ENCODE measurements at places on chromosomes 16 and 17.
A peak's percentile ranks its signal among the peaks of the same experiment; 100 is the strongest.

GRCh38 chr16:86893506-86893905, 315.2 kb downstream of the FOXL1 start:
- peak; percentile 71 for DNase-seq

- DNase-seq = no peak
These were observed 549.6 kb upstream of the KIF2B start for GRCh38 chr17:53273126-53273525.

DNA sequence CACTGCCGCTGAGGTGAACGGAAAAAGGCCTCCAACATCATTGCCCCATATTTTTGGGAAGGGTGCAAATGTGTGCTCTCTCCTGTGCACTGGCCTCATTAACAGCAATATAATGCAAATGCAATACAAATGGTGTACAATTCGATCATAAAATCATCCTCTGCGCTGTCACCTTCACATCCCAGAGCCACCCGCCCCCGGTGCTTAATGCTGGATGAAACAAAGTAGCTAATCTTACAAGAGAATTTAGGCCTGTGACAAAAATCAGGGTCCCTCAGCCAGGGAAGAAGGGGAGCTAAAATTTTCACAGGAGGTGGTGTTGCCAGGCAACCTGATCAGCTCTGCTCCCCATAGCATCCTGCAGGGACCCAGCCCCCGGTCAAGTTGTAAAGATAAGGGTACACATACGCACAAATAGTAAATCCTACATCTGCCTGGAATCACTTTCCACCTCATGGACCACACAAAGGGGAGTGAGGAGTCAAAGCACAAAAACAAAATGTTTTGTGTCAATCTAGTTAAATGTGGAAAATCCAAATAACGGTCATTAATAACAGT, 3.0 kb downstream of the TBC1D16 start:
- DNase-seq = no peak

GRCh38 chr16:28491230-28491969, 474 bp downstream of the CLN3 start:
- peak; percentile 39 for DNase-seq

DNA sequence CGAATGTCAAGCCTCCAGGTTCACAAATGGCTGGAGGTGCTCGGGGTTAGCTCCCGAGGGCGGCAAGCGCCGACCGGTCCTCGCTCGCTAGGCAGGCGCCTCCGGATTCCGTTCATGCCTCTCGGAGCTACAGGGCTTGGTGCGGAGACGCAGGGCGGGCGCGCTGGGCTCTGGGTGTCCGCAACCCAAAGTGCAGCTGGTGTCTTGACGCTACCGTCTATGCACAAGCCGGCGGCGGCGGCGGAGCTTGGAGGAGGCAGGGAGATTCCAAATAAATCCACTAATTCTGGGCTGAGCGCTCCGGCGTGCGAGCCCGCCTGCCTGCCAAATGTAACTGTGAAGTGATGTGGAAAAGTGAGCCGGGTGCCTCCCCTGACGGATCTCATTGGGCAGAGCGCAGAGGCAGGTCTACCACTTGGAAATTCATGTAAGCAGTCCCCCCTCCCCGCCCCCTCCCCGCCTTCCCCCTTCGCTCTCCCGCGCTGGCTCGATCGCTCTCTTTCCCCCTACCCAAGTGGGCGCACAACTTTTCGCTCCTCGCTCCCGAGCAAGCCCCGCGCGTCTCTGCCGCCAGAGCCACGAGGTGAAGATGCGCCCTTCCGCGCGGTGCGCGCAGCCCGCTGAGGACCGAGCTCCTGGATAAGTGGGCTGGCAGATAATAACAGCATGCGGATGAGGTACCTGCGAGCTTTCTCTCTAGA, at the start of gene CDH8:
Gene CDH8 (minus strand): TSS at position 338 of the 701 bp plus-strand sequence. CDS start 15,035 bp downstream, outside the sequence.
- no peak for DNase-seq

DNA sequence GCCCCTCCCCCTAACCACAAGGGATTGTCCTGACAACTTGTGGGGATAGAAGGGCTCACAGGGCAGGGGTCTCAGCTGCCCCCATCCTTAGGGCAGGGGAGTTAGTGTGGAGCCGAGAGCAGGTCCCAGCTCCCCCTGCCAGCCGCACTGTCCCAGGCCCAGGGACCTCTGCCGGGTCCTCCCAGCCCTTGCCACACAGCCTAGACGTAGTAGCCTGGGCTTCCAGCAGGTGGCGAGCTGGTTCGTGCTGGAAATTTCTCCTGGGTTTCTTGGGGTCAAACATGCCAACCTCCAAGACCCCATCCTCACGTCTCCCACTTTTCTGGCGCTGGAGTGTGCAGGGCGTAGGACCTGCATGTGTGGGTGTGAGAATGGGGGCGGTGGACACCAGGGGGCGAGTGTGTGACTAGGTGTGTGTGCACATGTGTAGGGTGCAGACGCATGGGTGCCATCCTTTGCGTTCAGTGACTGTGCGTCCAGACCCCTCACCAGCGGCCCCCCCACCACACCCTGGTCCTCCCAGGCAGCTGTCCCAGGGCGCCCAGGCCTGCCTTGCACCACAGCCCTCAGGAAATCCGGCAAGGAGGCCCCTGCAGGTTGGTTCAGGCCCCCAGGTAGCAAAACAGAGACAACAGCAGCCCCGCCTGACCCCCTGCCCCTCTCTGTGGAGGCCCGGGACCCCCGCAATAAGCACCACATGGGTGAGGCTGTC, 29.5 kb downstream of the SBK1 start:
- peak; percentile 27 for DNase-seq

- DNase-seq = no peak
These were observed 6.8 kb upstream of the KRTAP17-1 start for GRCh38 chr17:41322094-41322902.

GRCh38 chr16:56530872-56531271, 11.0 kb upstream of the BBS2 start:
- no peak for DNase-seq

GRCh38 chr17:82901856-82902255, 62.0 kb upstream of the ZNF750 start:
- DNase-seq = no peak

DNA sequence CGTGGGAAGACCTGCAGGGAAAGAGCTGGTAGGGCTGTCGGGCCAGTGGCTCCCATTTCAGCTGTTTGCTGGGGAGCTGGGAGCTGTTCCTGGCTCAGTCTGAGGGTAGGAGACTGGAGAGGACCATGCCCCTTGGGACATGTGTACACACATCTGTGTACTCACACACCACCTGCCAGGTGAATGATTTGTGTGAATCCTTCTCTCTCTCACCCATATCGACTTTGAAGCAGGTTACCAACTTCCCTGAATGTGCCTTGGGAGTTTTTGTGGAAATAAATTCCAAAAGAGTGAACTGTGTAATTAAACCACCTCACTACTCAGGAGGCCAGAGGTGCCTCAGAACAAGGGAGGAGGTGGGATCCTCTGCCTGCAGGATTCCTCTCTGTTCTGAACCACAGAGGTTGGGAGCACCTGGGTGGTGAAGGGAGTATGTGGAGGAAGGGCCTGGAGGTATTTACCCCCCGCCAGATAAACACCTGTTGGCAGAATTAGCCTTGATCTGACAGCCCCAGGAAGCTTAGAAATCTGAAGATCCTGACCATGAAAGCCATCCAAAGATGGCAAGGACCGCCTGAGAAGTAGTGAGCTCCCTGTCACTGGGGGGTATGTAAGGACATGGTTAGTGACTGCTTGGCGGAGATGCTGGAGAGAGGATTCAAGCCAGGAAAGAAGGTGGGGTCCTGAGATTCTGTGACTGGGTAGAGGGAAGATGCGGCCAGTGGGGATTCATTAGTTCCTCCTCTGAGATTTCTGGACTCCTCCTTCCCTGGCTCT, 3.3 kb downstream of the ABCC3 start:
- no peak for DNase-seq

GRCh38 chr17:42784811-42785592, 4.6 kb downstream of the WNK4 start:
- DNase-seq = no peak

GRCh38 chr16:27326738-27327585, 13.2 kb downstream of the IL4R start:
- DNase-seq = peak; percentile 52

DNA sequence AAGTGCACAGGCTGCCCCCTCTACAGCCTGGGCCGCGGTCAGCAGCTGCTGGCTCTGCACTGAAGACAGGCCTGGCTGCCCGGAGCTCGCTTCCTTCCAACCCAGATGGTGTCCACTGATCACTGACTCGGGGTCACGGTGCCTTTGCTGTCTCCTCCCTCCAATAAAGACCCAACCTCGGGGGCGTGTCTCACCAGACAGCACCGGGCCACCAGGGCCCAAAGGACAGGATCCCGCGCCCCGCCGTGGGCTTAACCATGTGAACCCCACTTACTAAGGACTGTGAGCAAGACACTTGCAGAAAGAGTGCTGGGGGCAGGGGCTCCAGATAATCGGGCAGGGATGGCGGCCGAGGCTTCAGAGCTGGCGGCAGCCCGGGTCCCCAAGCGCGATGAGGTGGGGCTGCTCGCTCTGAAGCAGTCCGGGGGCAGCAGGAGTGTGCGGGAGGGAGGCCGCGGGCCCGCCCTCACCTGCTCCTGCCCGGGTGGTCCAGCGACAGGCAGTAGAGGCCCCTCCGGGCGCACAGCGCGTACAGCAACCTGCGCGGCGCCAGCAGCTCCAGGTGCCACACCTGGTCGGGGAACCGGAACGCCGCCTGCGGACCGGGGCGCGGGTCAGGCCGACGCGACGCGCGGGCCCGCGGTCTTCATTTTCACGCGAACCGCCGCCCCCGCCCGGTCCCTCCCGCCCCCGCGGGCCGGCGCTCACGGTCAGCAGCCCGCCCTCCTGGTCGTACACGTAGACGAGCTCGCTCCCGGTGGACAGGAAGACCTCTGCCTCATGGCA, 502 bp downstream of the FAAP100 start:
- DNase-seq = peak; percentile 67

DNA sequence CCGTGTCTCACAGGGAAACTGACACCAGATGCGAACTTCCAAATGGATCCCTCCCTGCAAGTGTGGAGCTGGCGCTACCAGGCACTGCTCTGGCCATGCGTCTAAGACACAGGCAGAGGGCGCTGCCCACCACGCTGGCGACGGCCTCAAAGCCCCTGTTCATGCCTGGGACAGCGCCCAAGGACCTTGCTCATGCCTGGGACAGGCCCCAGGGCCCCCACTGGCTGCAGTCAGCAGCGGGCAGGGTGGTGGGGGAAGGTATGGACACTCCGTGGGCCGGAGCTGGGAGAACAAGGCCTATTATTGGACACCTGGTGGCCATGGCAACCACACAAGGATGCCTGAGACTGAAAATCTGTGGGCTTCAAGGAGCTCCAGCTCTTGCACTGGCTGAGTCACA, 8.8 kb downstream of the ZG16B start:
- peak; percentile 24 for DNase-seq

DNA sequence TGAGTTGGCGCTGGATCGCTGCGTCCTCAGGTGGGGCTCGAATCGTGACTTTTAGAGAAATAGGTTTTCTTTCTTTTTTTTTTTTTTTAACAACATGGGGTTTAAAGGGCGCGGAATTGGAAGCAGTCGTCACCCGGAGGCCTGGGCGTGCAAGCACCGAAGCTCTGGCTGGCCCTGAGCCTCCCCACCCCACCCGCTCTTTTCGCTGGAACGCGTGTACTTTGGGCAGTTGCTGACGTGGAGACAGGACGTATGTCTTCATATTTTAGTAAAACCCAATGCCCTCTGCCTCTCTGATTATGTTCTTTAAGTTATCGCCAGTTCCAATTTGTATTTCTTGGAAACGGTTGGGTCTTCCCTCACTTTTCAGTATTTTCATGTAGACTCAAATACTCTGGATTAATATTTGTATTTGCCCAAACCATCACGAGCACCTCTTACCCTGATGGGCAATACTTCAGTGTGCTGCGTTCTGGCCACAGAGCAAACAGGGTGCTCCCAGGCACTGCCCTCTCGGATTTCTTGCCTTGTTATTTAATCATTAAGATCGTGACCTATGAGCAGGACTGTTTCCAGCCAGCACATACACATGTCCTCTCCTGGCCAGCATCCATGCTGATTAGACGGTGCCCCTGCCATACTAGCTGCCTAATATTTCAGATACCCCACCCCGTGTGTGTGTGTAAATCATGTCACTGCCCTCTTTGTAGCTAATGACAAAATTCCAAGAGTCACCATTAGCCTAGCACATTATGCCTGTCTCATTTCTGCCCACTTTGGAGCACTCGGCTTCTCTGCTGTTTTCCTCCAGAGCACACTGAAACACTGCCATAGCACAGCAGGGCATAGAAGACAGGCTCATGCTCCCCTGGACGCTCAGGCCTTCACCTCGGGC, 805 bp upstream of the C16orf95 start:
- DNase-seq = peak; percentile 45

GRCh38 chr17:142102-142661, 4.8 kb downstream of the SCGB1C2 start:
- peak; percentile 14 for DNase-seq

DNA sequence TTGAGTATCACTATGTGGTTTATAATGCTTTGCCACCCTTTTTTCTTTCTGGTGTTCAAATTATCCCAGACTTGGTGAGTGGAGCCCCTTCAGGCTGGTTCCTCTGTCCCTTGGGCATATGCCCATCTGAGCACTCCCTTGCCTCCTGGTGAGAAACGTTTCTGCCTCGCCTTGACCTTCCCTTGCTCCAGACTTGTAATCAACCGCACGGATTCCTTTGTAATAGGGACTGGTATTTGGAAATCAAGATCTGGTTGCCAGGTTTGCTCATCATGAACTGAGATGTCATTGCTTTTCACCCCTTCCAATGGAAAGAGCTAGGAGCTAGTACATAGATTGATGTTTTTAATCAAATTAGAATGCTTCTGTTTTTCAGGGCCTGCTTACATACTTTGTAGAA, 43.7 kb downstream of the SEC14L1 start:
- DNase-seq = no peak

GRCh38 chr17:57404073-57404472, 147.8 kb downstream of the MSI2 start:
- no peak for DNase-seq

- peak; percentile 29 for DNase-seq
These were observed 19.8 kb upstream of the MAP3K14 start for GRCh38 chr17:45336390-45337182.

- no peak for DNase-seq
These were observed 271.5 kb downstream of the SOX9 start for GRCh38 chr17:72392056-72393010.

DNA sequence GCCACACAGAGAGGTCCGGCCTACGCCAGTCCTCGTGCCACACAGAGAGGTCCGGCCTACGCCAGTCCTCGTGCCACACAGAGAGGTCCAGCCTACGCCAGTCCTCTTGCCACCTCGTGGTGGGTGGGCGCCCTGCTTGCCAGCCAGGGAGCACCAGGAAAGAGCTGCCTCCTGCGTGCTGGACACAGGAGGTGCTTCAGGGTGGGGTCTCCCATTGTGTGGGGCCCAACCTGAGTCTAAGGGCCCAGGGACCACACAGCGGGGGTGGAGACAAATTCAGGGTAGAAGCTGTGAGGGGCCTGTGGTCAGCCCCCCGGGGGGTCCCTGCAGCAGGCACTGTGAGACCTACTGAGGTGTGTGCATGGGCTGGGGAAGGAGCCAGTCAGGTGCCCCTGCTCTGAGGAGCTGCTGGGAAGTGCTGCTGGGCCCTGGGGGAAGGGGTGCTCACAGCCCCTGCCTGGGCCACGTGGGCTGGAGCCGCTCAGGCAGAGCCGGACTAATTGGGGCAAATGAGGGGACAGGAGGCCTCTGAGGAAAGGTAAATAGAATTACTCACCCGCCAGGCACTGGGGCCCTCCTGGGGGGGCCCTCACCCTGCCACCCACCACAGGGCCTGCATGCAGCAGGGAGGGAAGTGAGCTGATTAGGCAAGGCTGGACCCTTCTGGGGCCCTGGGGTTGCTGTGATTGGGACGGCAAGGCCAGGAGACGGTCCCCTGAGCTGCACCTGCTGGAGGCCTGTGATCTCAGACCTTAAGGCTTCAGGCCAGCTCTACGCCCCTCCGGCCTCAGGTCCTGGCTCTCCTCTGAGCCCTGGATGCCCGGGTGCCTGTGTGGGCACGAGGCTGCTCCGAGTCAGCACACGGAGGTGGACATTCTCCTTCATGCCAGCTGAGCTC, 11.0 kb downstream of the GCGR start:
- no peak for DNase-seq

GRCh38 chr16:4689091-4689671, 4.2 kb upstream of the NUDT16L1 start:
- peak; percentile 48 for DNase-seq
